CD4-positive, CD25-positive, alpha-beta regulatory T cell (primary cell): ENCODE measurements at places on chromosomes 3 and 15.

DNA sequence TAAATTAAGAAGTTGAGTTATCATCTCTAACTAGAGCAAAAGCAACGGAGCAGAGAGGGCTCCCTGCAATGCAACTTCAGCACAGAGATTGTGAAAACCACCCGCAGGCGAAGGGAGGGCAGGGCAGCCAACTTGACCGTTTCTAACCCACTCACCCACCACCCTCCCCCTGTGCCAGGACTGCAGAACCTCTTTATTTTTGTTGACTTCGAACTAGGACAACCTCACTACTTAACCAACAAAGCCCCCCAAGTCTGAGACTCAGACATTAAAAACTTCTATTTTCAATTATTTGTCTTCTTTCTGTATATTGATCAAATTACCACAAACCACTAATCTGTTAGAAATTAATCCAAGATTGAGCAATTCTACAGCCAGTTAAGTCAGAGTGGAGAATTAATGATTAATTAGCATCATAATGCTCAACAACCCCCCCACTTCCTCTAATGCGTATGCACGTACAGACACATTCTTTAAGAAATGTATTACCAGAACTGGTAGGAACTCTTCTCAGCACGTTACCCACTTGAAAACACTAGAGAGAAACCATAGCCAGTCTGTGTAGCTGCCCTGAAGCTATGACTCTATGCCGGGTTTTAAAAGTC is 2.0 kb downstream of the MGLL start:
- no peak for DNase-seq

DNA sequence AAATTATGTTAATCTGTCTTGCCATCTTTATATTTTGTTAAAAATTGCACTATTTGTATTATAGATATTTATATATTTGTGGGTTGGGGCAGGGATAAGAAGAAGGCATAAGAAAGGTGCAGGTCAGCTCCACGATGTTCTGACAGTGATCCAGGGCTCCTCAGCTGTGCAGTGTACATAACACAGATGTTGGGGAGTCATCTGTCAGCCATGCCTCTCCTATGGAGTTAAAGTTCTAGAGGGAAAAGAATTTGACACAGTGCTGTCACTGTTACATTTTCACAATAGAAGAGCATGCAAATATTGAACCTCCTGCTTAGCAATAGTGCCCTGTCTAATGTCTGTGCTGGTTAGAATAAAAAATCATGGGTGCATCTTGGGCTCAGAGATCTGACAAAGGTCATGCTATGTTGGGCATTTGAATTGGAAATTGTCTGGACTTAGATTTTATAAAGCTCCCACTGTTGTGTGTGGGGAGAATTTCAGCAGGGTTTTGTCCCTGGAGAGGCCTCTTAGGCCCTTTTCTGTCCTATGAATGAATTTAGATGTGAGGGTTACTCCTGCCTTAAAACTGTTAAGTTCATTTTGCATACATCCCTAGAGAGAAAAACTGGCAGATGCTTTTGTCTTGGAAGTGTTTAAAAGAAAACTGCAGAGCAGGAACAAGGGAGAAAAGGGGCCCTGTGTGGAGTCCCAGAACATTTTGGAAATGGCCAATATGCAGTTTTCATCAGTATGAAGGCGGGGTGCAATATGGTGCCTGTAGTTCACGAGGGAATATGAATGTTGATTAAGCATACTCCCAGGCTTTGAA is 20.4 kb downstream of the CDIN1 start:
- no peak for DNase-seq

DNA sequence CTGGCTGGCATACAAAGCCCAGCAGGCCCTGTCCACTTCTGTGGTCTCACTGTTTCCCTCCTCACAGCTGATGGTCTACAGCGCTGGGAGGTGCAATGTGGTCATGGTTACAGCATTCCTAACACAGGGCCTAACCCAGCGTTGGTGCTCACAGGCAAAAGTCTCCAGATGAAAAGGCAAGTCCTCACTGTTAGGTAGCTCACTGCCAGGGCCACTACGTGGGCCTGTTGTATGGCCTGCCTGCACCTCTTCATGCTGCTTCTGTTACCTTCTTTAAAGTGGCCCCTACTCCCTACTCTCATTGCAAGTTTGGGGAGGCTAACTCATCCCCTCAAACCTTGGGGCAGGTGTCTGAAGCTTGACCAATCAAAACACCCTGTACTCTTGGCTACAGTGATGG is 31.3 kb downstream of the CCDC13 start:
- DNase-seq, result no peak

DNA sequence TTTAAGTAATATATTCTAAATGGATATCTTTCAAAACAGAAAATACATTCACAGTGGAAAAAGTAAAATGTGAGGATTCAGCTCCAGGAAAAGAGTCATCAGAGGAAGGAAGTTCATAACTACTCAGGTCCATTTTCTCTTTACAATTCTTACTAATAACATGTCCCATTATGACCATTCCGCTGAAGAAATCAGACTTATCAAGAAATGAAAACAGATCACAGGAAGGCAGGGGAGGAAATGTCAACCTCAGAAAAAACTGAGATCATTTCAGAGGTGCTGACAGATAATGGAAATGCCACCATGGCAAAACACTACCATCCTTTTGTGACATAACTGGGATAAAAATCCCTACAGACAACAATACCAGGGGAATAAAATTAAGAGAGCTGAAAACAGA is 139.5 kb downstream of the MAGI1 start:
- DNase-seq, result no peak

- DNase-seq, result peak; percentile 64
Observed at GRCh38 chr3:118884748-118885206, 149.9 kb downstream of the IGSF11 start.

DNA sequence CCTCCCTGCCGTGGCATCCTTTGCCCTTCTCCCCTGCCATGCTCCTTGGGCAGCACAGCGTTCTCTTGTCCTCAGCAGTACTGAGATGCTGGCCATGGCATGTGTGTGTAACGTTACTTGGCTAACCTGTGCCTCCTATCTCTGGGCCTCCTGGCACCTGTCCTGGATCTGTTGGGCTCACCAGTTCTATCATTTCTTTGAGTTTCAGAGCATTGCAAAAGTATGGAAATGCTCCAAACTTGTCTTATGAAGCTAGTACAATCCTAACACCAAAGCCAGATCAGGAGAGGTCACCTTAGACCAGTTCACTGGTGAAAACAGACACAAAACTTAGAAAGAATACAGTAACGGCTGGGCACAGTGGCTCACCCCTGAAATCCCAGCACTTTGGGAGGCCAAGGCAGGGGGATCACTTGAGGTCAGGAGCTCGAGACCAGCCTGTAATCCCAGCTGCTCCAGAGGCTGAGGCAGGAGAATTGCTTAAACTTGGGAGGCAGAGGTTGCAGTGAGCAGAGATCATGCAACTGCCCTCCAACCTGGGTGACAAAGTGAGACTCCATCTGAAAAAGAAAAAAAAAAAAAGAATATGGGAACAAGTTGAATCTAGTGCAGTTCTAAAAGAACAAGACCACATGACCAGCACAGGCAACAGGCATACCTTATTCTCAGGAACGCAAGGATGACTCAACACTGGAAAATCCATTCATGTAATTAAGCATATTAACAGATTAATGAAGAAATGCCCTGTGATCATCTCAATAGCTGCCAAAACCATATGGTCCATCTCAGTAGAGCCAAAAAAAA is 62.4 kb upstream of the TRPM1 start:
- no peak for DNase-seq

- DNase-seq, result no peak
Observed at GRCh38 chr3:169028716-169029115, 634.8 kb downstream of the MECOM start.

DNA sequence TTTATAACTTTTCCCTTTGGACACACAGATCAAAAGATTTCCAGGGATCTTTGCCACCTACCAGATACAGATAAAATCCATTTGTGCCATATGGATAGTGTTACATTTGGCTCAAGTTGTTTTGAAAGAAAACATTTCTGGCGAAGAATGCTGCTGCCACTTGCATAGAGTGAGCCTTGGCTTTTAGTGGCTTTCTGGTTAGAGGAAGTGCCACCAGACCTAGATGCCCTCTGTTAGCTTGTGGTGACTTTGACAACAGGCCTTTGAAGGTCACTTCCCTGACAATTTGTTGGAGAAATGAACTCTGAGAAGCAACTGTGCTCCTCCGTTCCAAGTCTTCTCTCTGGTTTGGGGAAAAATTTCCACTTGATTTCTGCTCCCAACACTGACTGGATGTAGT is 158.0 kb downstream of the CHST2 start:
- DNase-seq, result no peak

DNA sequence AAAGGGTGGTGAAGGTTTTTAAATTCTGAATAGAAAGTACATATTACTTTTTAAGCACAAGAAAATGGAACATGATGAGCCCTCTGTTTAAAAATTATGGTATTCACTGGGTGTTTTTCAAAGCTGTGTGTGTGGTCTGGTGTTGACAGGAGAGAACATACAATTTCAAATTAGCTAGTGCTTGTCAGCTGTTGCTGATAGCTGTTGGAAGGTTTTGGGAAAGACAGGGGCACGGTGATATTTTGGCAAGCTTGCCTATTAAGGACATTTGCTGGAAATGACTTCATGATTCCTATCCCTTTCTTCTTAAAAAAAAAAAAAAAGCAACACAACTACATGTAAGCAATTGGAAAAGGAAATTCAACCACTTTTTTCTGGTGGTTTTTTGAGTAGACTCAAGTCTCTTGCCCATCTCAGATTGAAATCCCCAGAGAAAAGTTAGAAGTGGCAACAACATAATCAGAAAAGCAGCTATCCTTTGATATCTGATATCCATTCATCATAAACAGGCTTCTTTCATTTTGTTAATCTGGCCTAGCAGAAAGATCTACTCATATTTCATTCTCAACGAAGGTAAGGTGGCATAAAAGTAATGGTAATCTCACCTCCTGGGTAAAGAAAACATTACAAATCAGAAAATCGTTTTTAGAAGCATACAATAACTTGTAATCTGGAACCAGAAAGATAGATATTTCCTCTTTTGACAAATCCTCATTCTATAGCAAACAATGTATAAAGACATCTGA is 130.0 kb downstream of the RBMS3 start:
- no peak for DNase-seq

DNA sequence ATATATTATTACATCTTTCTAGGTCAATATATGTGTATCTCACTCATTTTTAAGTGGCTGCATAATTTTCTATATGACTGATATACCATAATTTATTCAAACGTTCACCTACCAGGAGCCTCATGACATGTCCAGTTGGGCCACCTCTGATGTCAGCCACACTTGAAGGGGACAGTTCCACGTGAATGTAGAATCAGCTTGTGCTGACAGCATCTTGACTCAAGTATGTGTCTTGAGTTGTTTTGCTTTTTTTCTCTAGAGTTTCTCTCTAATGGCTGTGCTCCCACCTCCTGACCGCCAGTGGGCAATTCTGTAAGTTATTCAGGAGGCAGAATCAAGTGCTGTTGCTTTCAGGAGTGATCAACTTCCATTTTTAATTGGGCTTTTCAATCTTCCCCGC is 237.9 kb downstream of the NFKBIZ start:
- DNase-seq, result no peak

- DNase-seq, result no peak
Observed at GRCh38 chr15:62316413-62317060, 151.5 kb upstream of the C2CD4B start.

GRCh38 chr3:170699158-170700053 is 113.5 kb upstream of the SLC7A14 start:
- DNase-seq, result no peak

DNA sequence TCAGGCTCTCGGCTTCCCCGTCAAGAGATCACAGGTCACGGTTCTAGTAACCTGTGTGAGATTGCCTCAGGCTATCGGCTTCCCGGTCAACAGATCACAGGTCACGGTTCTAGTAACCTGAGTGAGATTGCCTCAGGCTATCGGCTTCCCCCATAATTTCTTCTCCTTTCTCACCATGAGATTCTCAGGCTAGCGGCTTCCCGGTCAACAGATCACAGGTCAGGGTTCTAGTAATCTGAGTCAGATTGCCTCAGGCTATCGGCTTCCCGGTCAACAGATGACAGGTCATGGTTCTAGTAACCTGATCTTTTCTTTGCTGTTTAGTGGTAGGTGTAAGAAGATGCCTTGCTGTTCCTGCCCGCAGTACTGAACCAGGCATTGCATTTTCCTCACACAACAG is 418.2 kb upstream of the ZNF717 start:
- no peak for DNase-seq

DNA sequence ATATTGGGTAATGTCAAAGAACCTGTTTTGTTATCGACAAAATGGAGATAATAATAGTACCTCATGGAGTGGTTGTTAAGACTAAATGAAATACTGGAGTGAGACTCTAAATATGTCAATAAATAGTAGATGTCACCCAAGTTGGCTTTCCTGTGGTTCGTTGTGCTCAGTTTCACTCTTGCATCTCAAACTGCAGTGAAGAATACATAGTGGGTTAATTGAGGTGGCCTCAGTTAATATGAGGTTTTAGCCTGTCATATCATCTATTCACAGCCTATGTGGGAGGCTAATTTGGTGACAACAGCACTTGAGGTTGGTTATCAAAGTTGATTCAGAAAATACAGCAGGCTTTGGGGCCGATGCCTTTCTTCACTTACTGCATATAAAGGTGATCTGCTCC is 485.5 kb upstream of the SUCLG2 start:
- DNase-seq, result no peak
